ENCODE measurements at places on chromosomes 3 and 15.

DNA sequence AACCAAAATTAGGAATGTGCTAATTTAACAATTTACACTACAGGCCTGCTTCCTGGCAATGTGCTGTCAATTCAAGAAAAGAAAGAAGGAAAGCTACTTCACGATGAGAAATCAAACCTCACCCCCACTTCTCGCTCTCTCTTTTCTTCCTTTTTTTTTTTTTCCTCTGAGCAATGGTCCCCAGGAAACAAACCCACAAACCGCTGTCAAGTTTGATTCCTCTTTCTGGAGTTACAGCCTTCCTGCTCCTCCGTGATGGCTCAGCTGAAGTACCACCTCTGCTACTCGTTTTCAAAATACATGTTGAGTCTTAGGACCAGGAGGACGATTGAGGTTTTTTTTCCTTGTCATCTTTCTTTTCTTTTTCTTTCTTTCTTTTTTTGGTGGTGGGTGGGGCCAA lies 3.4 kb upstream of the TRIM71 start:
- no peak for DNase-seq

- DNase-seq: no peak
Observed at GRCh38 chr15:77967798-77968197, 109.7 kb downstream of the TBC1D2B start.

GRCh38 chr3:53062905-53063304 lies 17.0 kb upstream of the SFMBT1 start:
- DNase-seq: no peak

GRCh38 chr15:68335655-68336054 lies 58.1 kb downstream of the FEM1B start:
- no peak for DNase-seq

DNA sequence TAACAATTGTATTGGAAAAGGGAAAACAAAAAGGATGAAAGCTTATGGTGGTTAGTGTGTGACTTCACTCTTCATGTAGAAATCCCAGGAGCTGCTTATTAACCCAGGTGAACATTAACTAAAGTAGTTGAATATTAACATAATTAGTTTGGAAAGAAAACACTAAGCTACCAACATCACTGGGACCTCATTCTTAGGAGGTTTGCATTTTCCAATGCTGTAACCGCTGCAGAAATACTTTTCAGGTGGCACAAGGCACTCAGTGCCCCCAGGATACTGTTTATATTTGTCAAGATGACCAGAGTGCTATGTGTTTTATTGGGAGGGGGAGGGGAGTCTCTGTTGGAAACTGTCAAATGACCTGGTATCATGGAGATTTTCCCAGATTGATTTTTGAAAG lies 25.9 kb upstream of the VILL start:
- DNase-seq: no peak

- DNase-seq: no peak
Observed at GRCh38 chr3:82224661-82225060, 463.2 kb upstream of the GBE1 start.

GRCh38 chr3:172040078-172040980 lies 951 bp downstream of the FNDC3B start:
- peak; percentile 9 for DNase-seq

DNA sequence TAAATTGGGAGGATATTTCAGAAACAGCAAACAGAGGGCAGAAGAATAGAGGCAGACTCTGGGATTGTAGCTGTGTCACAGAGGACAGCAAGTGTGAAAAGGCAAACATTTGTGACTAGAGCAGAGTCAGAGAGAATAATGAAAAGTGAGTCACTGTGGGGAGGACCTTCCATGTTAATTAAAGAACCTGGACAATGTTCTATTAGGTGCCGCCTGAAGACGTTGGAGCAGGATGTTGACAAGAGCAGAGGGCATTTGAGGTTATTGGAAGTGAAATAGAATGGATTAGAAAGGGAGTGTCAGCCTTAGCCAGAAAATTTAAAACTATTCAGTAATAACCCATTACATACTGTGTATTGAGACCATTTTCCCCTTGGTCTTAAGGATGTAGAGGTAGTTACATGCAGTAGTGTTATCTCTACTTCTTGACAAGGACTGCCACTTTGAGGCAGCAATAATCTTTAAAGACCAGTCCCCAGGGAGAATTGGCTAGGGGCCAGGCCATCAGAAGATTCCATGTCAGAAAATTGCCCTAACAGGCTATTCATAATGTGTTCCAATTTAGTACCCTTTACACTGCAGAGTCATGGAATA lies 5.8 kb downstream of the ACKR2 start:
- DNase-seq: no peak

- no peak for DNase-seq
Observed at GRCh38 chr15:22922003-22922402, 58.2 kb downstream of the CYFIP1 start.

DNA sequence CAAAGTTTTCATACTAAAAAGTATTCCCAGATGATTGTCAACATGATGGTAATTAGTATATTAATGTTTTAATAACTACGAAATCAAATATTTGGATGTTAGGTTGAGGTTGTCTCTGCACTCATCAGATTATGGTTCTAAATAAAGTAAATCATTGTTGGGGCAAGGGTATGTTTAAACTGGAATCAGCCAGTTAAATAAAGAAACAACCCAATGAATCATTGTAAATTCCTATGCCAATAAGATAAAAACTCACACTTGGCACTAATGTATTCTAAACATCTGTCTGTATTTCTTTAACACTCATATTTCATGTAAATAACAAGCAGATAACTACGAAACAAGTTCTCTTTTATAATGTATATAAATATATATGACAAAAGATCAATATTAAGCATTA lies 92.7 kb downstream of the PEAK1 start:
- DNase-seq: no peak

- peak; percentile 77 for DNase-seq
Observed at GRCh38 chr3:183430325-183430957, 2.0 kb upstream of the MCF2L2 start.

GRCh38 chr3:48662753-48663488 lies at the start of gene CELSR3:
CELSR3 (minus strand) TSS chr3:48662886; CDS start chr3:48662634, 252 bp downstream.
- DNase-seq: peak; percentile 90

GRCh38 chr3:108137460-108137814 lies 46.6 kb upstream of the CD47 start:
- DNase-seq: no peak

GRCh38 chr15:77599899-77600298 lies 32.8 kb downstream of the LINGO1 start:
- DNase-seq: peak; percentile 16

DNA sequence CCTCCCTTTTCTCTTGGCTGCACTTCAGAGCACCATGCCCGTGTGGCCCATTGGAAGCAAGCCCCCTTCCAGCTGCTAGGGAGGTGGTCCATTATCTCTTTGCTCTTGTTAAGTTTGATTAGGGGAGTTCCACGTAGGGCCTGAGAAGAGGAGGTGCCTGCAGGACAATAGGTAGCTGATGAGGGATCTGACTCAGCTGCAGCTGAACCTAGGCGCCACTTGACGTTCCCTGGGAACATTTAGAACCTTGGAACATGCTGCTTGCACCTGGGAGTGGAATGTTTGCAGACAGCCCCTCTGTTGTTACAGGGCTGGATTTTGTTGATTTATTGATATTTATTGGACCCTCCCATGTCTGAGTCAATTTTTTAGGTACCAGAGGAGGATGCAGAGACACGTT lies 4.7 kb downstream of the SMAD3 start:
- no peak for DNase-seq

DNA sequence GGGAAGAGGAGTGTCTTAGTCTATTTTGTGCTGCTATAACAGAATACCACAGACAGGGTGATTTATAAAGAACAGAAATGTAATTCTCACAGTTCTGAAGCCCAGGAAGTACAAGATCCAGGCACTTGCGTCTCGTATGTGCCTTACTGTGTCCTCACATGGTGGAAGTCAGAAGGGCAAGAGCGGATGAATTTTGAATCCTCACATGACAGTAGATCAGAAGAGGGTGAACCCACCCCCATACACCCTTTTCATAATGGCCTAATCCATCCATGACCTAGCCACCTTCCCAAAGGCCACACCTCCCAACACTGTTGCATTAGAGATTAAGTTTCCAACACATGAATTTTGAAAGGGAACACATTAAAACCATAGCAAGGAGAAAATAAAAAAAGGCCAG lies 18.7 kb upstream of the ANXA2 start:
- no peak for DNase-seq

DNA sequence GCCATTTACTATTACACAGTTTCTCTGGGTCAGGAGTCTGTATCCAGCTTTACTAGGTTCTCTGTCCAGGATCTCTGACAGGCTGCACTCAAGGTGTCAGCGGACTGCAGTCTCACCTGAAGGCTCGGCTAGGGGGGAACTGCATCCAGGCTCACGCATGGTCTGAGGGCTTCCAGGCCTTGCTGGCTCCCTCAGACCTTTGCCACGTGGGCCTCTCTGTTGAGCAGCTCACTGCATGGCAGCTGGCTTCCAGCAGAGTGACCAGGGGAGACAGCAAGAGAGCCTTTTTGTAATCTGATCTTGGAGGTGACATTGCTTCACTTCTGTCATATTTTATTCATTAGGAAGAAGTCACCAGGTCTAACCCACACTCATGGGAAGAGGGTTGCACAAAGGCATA lies 152.3 kb downstream of the CACNA2D3 start:
- no peak for DNase-seq

DNA sequence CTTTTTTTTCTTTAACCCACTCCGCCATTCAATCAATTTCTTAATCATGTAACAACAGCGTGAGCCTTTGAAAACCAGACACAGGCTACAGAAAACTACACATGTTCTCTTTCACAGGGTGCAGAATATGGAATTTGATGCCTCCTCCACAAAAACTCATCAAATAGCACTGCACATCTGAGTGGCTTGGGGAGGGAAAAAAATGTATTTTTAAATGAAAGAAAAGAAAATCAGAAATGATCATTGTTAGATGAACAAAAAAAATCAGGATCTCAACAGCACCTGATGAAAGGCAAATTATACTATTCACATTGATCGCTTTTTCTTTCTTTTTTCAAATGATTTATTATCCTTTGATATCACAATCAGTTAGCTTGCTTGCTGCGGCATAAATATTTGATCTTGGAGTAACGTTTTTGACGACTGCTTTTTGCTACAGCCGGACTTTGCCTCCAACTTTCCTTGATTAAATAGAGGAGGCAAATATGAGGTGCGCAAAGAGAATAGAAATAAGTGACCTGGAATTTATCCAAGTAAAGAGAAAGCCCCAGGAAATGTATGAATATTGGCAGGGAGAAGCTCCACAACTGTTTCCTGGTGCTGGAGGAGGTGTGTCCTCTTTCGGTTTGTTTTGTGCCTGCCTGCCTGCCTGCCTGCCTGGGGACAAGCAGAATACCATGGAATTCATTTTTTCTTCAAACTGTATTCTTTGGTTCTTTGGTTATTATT lies 63.1 kb downstream of the EDEM1 start:
- DNase-seq: no peak

- DNase-seq: no peak
Observed at GRCh38 chr15:91476861-91477260, 376.6 kb upstream of the SLCO3A1 start.

- DNase-seq: no peak
Observed at GRCh38 chr3:23964537-23965235, 19.6 kb downstream of the NR1D2 start.

GRCh38 chr3:159559771-159560170 lies 428.9 kb upstream of the IL12A start:
- DNase-seq: no peak

- DNase-seq: no peak
Observed at GRCh38 chr15:89377024-89377841, 42.6 kb upstream of the POLG start.

GRCh38 chr3:12197475-12197874 lies 38.8 kb upstream of the TIMP4 start:
- DNase-seq: peak; percentile 74

GRCh38 chr15:43505738-43506137 lies 11.7 kb upstream of the MAP1A start:
- no peak for DNase-seq

GRCh38 chr3:172705170-172705569 lies 5.7 kb downstream of the NCEH1 start:
- DNase-seq: no peak

GRCh38 chr3:176905331-176905730 lies 292.0 kb downstream of the TBL1XR1 start:
- no peak for DNase-seq
